ENCODE measurements at places on chromosomes 16 and 17. TPM values are rescaled to one million over a fixed set of nuclear protein-coding genes. Genes with fewer than 3 reads are reported as not detected.

GAS2L2 gene
- total RNA-seq: 0.08 TPM

DNA sequence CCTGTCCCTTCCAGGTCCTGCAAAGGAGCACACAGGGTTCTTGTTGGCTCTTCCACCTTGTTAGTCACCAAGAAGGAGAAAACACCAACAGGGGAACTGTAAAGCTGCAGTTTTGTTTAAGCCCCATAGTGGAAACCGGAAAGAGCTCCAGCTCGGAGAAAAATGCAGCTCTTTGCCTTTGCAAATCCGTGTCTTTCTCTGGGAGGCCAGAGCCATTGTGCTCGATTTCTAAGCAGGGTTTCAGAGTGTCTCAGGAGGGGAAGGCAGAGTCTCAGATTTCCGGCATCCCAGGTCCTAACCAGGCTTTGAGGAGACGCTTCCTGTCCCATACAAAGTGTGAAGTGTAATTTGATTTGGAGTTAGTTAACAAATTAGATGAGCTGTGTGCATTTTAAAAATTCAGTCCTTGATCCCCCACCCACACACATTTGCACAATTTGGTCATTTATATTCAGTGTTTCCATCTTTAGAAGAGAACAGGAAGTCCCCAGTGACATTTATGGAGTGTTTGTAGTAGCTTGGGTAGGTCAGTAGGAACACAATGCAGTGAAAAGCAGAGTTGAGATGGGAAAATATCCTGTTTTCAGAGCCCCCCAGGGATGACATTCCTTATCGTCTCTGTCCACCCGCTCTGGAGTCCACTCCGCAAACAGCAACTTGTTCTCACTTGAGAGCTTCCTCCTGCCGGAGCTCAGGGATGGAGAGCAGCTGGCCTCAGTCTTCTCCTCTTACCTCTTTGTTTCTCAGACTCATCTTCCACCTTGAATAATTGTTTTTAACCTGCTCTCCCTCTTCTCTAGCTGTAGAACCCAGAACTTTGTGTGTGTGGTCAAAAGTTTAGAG, 331.9 kb downstream of the SEC14L1 start:
- DNase-seq: no peak

- DNase-seq: no peak
These were observed 52.7 kb downstream of the CDRT4 start for GRCh38 chr17:15414532-15415306.

GRCh38 chr16:46706642-46707041, 17.2 kb downstream of the ORC6 start:
- no peak for DNase-seq

CDH11 gene
- total RNA-seq: 15.6 TPM

DNA sequence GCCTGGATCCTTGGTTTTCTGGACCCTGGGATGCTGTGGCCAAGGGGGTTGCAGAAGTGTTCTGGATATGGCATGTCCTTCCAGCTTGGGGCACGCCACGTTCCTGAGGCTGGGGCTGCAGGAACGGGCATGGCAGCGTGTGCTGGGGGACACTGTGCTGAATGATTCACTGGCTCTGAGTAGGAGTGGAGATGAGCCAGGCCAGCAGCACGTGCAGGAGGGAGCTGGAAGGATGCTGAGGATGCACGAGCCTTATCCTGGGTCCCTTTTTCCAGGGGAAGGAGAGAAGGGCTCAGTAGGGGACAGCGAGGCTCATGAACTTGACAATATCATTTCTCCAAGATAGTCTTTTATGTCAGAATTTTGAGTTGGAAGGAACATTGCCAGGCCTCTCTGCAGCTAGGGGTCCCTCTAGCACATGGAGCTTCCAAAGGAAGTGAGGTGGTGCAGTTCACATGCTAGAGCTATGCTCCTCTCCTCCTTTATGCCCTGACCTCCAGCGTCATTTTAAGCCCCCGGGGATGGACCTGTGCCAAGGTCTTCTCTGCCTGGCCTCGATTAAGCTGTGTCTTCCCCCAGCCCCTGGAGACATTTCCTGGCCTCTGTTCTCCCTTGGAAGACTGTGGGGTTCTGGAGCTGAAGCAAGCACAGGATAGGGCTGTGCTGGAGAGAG, 125.9 kb downstream of the OR1D5 start:
- DNase-seq: no peak

All from left colon (tissue), 2 donors.